GDM1 (cell line): ENCODE measurements at places on chromosomes 2 and 18.

GRCh38 chr2:203659331-203660049 is 46.9 kb upstream of the CD28 start:
- no peak for DNase-seq

DNA sequence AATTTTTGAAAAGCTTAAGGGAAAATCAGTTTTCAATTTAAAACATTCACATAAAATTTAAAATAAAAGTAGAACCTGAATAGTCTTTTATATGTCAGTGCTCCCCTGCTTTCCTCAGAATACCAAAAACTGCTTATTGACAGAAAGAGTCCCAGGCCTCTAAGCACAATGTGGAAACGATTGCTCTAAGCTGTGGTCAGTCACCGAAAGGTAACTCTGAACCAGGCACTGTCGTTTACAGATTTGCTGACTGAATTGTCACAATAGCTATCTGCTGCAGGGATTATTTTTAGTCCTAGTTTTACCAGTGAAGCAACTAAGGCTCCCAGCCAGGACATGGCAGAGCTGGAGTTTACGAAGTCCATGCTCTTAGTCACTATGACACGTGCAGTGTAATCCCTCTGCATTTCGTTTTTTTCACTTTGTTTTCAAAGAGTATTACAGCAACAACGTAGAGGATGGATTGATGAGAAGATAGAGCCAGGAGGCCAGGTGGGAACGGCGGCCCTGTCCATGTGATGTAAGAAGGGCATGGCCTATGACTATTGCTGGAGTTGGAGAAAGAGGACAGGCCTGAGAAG is 28.1 kb upstream of the TMEM247 start:
- no peak for DNase-seq

- DNase-seq: no peak
Measured at GRCh38 chr2:25414781-25415180, 73.1 kb upstream of the DNMT3A start.

DNA sequence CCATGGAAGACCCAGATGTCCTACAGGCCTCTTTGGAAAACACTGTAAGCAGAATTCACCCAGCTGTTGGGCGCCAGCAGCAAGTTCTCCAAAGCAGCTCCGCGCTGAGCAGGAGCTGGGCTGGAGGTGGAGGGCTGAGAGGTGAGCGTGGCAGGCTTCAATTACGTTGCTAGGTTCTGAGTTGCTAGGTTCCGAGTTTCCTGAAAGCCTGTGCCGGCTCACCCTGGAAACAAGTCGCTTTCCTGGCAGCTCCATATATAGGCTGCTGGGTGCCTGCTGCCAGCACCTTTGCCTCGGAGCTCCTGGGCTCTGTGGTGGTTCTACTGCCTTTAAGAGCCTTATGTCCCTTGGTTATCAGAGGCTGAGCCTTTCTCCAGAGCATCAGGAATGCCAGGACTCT is 14.4 kb upstream of the EGR4 start:
- no peak for DNase-seq

DNA sequence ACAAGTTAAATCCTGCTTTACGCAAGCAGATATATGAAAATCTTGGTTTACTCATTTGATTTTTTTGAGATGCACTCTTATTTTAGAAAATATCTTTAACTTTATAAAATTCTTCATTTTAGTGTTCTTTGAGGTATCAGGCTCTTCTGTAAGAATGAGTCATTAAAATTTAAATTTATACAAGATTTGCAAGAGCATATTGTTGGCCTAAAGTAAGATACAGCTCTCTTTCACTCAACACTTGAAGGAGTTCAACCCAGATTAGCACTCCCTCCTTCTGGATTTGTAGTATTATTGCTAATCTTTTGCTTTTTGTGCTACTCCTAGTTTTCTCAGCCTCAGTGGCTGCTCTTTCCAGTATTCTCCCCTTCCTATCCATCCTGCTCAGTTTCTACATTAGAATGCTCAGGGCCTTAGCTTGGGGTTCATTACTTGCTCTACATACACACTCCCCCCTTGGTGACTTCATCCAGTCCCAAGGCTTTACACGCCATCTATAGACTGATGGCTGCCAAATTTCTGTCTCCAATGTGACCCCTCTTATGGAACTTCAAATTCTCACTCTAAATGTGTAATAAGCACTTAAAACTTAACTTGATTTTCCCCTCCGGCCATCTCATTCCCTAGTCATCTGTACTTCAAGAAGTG is 425.3 kb upstream of the FANCL start:
- no peak for DNase-seq

DNA sequence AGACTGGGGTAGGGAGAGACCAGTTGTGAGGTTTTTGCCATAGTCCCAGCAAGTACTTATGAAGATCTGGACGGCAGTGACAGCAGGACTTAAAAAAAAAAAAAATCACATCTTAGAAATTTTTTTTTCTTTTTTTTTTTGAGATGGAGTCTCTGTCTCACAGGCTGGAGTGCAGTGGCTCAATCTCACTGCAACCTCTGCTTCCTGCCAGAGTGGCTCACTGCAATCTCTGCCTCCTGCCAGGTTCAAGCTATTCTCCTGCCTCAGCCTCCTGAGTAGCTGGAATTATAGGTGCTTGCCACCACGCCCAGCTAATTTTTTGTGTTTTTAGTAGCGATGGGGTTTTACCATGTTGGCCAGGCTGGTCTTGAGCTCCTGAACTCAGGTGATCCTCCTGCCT is 22.4 kb upstream of the STAT4 start:
- DNase-seq: no peak

DNA sequence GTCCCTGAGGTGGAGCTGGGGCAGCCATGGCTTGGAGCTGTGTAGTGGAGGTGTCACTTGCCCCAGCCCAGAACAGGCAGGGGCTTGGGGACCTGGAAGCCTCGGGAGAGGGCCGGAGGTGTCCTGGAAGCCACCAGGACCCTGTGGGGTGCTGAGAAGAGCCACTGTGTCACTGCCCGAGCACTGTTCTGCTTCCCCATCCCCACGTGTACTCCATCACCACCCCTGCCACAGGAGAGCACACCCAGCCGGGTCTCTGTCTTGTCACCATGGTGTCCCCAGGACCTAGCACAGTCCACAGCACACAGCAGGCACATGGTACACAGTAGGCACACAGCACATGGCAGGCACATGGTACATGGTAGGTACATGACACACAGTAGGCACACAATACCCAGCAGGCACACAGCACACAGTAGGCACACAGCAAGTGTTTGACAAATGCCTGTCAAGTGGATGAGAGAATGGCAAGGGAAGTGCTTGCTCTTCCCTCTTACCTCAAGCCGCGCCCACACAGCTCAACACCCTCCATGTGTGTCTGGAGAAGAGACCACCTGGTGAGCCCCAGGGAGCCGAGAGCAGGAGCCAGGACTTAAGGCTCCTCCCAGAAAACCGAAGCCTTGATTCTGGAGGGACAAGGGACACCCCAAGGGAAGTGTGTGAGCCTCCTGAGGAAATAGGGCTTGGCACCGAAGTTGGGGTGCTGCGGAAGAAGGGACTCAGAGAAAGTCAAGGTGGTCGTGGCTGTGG is 13.3 kb downstream of the MBP start:
- DNase-seq: no peak

DNA sequence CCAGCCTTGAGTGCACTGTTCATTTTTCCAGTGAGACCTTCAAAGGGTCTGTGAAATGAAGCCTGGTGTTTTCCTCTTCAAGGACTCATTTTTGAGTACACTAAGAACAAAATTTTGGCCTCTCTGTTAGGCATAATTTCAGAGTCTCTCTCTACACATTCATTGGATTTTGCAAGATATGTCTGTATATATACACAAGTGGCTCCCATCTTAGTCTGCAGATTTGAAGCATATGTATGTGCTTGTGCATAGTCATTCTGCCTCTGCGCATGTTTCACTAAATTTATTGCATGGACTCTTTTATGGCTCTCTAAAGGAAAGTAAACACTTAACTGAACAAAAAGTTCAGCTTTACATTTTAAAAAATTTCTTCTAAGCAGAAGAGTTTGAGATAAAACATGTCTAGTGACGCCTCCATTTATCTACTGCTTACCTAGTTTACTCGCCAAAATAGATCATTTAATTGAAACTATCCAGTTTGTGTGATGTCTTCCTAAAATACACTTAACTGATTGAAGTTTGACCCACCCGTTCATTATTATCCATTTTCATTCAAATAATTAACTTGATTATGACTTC is 145.9 kb downstream of the FMNL2 start:
- DNase-seq: no peak

DNA sequence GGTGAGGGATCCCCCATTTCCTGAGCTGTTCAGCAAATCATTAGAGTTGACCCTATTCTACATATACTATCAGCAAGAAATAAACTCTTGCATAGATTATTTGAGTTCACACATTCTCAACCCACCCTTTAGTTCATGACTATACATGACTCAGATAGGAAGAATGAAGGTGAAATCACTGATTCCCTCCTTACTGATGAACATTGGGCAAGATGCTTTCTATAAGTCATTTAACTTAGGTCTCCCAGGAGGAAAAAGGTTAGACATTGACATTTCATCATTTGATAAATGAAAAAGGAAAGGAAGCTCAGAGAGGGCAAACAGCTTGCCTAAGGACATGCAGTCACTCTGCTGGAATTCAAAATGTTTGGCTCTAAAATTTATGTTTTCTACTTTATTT is 408.0 kb downstream of the TMEM182 start:
- no peak for DNase-seq

DNA sequence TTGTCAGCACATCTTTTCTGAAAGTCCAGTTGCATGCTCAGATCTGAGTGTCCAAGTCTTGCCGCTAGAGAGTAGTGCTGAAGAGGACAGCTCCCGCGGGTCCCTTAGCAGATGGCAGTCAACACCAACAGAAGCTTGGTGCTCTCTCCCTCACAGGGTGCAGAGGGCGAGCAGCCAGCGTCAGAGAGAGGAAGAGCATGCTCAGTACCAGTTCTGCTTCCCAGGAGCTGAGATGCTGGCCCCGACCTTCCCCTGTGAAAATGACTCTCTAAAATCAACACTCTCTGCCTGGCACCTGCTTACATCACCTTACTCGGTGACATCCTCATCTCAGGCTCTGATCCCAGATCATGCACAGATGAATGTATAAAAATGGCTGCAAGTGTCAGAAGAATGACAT is 86.0 kb upstream of the TWIST2 start:
- DNase-seq: no peak

GRCh38 chr18:75218065-75218923 is 7.7 kb downstream of the TSHZ1 start:
- DNase-seq: no peak

DNA sequence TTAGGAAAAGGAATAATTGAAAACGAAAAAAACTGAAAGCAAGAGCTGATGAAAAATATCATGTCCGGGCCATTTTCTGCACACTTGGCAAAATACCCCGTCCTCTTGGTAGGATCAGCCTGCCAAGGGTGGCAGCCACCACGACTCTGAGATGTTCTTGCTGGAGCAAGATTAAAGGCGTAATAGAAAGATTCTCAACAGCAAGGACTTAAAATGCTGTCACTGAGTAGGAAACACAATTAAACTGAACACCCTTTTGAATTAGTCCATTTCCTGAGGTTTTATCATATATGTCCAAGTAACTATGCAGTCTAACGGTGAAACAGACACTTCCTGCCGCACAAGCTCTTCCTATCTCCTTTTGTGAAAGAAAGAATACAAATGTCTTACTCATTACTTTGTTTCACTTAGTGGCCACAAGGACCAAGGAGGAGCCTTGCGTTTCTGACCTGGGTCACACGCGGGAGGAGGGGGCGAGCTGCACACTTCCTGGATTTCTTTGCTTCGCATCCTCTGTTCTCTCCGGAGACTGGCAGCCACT is 222.7 kb downstream of the PIEZO2 start:
- peak; percentile 22 for DNase-seq

DNA sequence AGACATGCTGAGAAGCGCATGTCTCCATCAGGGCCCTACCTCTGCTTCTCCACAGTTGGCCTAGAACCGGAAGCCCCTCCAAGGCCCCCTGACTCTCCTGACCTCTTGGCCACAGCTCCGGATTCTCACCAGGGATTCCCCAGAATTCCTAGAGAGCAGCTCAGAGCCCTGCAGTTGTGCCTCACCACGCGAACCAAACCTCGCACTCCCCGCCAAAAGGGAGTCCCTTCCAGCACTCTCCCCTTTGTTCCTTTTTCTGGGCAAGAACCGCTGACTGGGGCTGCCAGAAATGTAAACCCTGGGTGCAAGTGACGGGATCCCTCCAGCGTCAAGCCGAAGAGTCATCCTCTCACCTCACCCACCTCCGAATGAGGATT is 36.7 kb downstream of the AFF3 start:
- DNase-seq: no peak

DNA sequence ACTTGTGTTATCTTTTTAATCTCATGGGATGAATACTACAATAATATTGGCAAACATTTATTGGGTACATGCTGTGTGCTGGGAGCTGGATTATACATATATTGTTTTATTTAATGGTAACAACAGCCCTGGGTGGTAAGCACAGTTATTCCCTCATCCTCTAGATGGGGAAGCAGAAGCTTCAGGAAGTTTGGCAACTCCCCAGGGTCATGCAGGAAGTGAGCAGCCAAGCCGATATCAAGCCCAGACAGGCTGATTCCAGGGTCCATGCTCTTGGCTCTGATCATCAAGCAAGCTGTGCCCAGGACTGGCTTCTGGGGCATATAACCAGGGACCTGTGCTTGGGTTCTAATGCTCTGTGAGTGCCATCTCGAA is 155.8 kb downstream of the ZNF516 start:
- no peak for DNase-seq

DNA sequence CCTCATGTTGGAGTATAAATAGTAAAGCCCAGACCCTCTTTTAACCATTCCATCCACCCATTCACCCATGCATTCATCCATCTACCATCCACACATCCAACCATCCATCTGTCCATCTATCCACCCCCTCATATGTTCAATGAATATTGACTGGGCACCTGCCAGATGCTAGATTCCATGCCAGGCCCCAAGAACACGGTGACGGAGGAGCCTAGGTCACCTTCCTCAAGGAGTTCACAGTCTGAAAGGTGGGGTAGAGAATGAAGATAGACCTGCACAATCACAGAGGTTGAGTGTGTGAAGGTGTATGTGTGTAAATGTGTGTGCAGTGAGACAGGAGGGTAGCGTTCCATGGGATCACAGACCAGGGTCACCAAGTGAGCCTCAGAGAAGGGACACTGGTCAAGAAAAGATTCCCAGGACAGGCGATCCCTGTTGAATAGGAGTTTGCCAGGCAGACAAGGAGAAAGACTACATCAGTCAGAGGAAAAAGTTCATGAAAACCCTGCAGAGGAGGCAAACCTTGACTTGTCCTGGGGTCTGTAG is 287.2 kb downstream of the CYP26B1 start:
- no peak for DNase-seq

- no peak for DNase-seq
Measured at GRCh38 chr2:175218551-175218950, 37.0 kb upstream of the ATP5MC3 start.
